ENCODE measurements at places on chromosomes 1 and 21.

- DNase-seq = no peak
Observed at GRCh38 chr1:160144921-160145320, 6.5 kb upstream of the ATP1A4 start.

DNA sequence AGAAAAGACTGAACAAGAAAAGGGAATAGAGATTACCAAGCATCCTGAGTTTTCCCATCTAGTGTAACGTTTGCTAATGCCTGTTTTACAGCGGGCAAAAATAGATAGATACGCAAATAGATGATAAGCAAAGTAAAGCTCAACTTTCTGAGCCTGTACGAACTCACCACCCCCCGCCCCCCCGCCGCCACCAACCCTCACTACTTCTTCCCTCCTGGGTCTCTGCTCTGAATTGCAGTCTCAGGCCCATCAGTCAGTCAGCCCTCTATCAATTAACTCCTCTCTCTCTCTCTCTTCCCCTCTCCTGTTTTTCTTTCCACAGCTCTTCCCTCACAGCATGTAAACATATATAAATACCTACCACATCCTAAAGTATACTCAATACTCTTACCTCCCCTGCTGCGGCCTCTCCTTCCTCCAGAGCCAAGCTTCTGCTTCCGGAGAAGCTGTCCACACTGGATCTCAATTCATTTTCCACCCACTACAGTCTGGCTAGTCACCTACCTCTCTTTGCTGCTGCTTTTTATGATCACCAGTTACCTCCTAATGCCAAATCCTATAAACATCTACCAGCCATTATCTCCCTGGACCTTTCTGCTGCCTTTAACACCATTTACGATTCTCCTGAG lies 64.6 kb downstream of the CAPN2 start:
- no peak for DNase-seq

GRCh38 chr1:222643606-222643937 lies 25.7 kb downstream of the MIA3 start:
- no peak for DNase-seq

GRCh38 chr21:33684923-33685560 lies 42.7 kb downstream of the ITSN1 start:
- DNase-seq = no peak

- no peak for DNase-seq
Observed at GRCh38 chr21:41037936-41038335, 130.0 kb upstream of the BACE2 start.

- no peak for DNase-seq
Observed at GRCh38 chr1:230376296-230376695, 49.8 kb downstream of the PGBD5 start.

- DNase-seq = no peak
Observed at GRCh38 chr1:236495467-236496112, 28.2 kb upstream of the LGALS8 start.

DNA sequence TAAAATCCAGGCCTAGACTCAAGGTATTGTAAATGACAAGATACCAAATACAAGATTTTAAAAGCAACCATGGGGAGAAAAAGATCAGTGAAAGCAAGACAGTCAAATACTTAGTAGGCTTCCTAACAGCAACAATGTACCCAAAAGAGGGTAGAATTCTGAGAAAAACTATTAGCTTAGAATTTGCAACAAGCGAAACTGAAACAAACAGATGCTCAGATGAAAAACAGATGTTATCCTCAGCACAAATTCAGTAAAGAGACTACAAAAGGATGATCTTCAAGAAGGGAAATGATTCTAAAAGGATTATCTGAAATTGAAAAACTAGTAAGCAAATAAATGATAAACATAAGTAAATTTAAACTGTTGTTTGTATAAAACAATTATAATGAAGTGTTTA lies 40.0 kb downstream of the PDC start:
- DNase-seq = no peak

DNA sequence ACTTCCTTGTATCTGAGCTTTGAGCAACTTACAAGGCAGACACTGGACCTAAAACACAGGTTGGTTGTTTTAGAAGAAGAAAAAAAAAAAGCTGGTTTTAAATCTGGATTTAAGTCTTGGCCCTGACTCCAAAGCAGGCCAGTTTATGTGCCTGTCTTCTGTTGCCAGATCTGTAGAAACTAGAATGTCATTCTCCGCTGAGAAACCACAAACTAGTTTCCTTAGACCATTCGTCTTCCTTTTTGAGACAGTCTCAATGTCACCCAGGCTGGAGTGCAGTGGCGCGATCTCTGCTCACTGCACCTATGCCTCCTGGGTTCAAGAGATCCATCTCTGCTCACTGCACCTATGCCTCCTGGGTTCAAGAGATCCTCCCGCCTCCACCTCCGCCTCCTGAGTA lies 33.9 kb downstream of the APP start:
- DNase-seq = no peak

DNA sequence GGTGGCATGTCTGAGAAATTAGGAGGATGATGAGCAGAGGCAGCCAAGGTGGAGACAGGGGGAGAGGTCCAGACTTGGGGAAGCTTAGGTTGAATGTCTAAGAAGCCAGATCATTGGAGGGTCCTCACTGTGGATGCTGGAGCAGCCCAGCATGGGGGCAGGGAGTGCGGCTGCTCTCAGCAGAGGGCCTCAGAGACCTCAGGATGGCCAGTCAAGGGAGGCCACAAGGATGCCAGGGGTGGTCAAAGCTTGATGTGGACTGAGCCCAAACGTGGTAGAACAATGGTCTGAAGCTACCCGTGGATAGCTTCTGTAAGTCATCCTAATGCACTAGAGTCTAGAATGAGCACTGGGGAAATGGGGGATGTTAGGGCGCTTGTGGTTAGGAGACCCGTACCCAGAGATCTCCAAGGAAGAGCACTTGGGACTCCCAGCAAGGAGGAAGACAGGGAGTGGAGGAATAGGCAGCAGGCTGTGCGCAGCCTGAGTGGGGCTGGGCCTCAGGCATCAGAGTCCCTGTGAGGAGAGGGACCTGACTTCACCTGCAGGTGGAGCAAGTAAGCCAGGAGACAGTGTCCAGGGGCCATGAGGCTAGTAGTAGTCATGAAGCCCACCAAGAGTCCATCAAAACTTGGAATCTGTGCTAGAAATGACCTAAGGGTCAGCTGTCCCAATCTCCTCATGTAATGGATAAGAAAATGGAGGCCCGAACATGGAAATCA lies 4.3 kb upstream of the S100A9 start:
- DNase-seq = no peak

GRCh38 chr1:159612211-159612885 lies 24.7 kb downstream of the APCS start:
- no peak for DNase-seq

DNA sequence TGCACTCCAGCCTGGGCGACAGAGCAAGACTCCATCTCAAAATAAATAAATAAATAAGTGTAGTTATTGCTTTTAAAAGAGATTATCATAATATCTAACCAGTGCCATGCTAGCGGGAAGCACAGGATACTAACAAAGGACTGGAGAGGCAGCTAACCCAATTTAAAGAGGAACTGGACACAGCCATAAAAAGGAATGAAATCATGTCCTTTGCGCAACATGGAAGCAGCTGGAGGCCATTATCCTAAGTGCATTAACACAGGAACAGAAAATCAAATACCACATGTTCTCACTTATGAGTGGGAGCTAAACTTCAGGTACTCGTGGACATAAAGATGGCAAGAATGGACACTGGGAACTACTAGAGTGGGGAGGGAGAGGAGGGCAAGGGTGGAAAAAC lies 54.9 kb downstream of the TM2D1 start:
- no peak for DNase-seq

DNA sequence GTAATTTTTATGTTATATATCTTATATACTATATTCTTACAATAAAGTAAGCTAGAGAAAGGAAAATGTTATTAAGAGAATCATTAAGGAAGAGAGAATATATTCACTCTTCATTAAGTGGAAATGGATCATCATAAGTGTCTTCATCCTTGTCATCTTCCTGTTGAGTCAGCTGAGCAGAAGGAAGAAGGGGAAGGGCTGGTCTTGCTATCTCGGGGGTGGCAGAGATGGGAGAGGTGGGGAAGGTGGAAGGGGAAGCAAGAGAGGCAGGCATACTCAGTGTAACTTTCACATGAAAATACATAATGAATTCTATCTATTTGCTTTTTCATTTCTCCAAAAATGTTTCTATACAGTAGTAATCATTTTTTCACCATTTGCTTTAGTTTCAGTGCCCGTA lies 5.1 kb downstream of the DNASE2B start:
- no peak for DNase-seq

DNA sequence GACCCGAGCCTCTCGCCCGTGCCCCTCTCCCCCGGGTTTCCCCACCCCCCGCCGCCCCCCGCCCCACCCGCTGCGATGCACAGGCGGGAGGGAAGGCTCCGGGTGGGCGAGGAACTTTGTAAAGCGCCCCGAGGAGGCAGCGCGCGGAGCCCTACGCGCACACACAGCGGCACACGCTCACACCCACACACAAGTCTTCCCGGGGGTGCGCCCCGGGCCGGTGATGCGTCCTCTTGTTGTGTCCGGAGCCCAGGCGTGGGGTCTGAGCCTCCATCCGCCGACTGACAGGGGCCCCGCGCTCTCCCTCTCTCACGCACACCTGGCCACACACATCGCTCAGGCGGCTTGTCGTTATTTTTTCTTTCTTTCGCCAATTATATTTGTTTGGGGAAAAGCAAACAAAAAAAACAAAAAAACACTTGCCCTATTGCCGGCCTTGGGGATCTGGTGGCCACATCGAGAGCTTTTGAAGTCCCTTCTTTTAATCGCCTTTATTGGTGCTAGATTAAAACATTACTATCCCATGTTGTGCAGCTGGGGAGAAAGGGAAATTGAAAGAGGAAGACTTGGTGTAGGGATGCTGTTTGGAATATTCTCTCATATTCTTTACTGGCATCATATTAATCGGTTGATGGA lies 770 bp downstream of the NTNG1 start:
- DNase-seq = no peak

GRCh38 chr1:110375490-110375889 lies 15.3 kb downstream of the SLC16A4 start:
- DNase-seq = no peak

DNA sequence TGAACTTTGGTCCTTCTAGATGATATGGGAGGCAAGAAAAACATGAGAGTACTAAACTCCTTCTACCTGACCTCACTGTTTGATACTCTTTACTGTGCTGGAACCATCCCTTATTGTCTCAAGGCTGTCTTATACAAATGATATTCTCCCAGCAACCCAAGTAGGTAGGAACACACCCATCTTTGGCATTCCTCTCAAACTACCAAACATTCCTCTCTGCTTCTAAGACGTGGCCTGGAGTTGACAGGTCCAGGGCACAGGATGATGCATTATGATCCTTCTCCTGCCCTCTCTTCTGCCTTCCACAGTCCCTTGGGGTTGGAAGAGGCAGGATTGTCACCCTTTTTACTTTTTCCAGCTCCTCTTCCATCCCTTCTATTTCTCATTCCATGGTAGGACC lies 90.5 kb downstream of the SPATA17 start:
- no peak for DNase-seq

- DNase-seq = no peak
Observed at GRCh38 chr1:65175171-65176055, 27.4 kb downstream of the AK4 start.

- DNase-seq = no peak
Observed at GRCh38 chr1:219159946-219160645, 13.6 kb upstream of the LYPLAL1 start.

GRCh38 chr1:152458384-152459185 lies 44.5 kb upstream of the CRNN start:
- DNase-seq = peak; percentile 33

GRCh38 chr1:231125972-231126580 lies 35.8 kb upstream of the TRIM67 start:
- DNase-seq = no peak

- no peak for DNase-seq
Observed at GRCh38 chr1:158979229-158979628, 30.5 kb upstream of the IFI16 start.

- no peak for DNase-seq
Observed at GRCh38 chr1:34153246-34153645, 11.8 kb downstream of the CSMD2 start.

- no peak for DNase-seq
Observed at GRCh38 chr1:246724731-246725095, 504 bp downstream of the SCCPDH start.

DNA sequence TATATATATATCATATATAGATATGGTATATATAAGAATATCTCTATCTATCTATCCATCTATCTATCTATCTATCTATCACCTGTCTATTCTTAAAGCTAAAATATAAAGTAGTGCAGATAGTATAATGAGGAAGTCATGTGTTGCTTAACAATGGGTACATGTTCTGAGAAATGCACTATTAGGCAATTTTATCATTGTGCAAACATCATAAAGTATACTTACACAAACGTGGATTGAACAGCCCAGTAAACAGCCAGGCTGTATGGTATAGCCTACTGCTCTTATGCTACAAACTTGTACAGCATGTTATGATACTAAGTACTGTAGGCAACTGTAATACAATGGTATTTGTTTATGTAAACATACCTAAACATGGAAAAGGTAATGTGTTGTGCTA lies 621.0 kb upstream of the NCAM2 start:
- no peak for DNase-seq

DNA sequence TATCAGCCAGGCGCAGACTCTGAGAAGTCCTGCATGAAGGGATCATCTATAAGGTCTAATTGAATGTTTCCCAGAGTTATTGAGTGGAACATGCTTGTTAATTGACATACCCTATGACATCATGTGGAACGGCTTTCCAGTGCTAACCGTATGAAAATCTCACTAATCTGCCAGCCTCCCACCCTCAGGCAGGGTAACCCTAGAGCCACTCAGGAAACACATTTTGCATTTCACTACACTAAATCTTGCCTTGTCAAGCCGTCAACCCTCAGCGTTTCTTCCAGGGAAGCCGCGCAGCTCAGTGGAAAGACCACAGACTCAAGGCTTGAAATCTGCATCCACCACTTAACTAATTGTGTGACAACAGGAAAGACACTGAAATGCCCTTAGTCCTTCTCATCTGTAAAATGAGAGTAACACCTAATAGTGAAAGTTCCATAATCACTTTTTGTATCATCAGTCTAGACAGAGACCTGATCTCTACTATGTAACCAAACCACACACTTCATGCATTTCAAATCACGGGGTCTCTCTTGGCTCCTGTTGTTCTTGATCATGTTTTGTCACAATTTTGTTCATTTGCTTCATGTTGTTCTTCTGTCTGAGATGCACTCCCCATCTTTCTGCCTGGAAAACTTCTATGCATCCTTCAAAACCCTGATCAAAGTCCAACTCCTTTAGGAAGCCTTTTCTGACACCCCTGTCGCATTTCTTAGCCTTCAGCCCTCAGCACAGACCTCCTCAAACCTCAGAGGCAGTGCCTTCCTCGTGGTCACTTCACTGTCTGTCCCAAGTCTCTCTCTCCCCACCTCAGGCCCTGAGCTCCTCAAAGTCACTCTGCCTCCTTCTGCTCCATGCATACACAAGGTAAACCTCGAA lies 246.5 kb downstream of the TOMM20 start:
- no peak for DNase-seq

DNA sequence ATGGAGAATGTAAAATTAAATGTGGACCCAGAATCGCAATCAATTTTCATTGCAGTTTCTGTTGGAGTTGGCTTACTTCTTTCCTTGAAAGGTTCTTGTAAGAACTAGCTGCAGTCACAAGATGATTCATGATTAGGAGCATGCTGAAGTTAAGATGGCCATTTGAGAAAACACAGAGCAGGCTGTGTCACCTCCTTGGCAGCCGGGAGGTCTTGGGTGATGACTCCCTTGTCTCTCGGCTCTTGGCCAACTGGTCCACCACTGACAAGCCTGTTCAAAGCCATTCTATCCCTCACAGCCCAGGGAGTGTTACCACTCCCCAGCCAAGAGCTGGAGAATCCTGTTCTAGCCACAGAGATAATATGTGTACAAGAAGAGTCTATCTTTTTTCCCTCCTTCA lies 40.6 kb downstream of the OPTC start:
- DNase-seq = peak; percentile 87
